MCF 10A (cell line): ENCODE measurements at places on chromosomes 4 and X. TPM values are rescaled to one million over a fixed set of nuclear protein-coding genes. Genes with fewer than 3 reads are reported as not detected.

NKX3-2 gene
- 0.34 and 0.42 TPM in 2 replicates for total RNA-seq

OTUD6A gene
- total RNA-seq: not detected in 2 replicates

UCP1 gene
- total RNA-seq: not detected in 2 replicates

SHOX gene
- not detected in 2 replicates for total RNA-seq

RTL9 gene
- total RNA-seq: not detected in 2 replicates

MBNL3 gene
- 14.0 and 17.7 TPM in 2 replicates for total RNA-seq

C4orf36 gene
- 2.9 and 3.5 TPM in 2 replicates for total RNA-seq

TRIML2 gene
- total RNA-seq: 4.9 and 6.7 TPM in 2 replicates

ATOH1 gene
- total RNA-seq: not detected in 2 replicates

NAAA gene
- 7.1 and 8.9 TPM in 2 replicates for total RNA-seq

PNPLA4 gene
- 45.1 and 47.4 TPM in 2 replicates for total RNA-seq

AFP gene
- total RNA-seq: not detected in 2 replicates

MMAA gene
- total RNA-seq: 9.5 and 9.7 TPM in 2 replicates

SLC26A1 gene
- 0.10 and 0.16 TPM in 2 replicates for total RNA-seq

XPNPEP2 gene
- total RNA-seq: not detected in 2 replicates

PNMA5 gene
- not detected in 2 replicates for total RNA-seq

DAPP1 gene
- 17.6 and 24.7 TPM in 2 replicates for total RNA-seq

HSFX3 gene
- total RNA-seq: not detected in 2 replicates

ACSL4 gene
- 48.0 and 70.1 TPM in 2 replicates for total RNA-seq
